ENCODE measurements at places on chromosomes 6 and 20.
A peak's percentile ranks its signal among the peaks of the same experiment; 100 is the strongest.

GRCh38 chr6:23940466-23940865 is 185.5 kb upstream of the NRSN1 start:
- DNase-seq, result no peak

DNA sequence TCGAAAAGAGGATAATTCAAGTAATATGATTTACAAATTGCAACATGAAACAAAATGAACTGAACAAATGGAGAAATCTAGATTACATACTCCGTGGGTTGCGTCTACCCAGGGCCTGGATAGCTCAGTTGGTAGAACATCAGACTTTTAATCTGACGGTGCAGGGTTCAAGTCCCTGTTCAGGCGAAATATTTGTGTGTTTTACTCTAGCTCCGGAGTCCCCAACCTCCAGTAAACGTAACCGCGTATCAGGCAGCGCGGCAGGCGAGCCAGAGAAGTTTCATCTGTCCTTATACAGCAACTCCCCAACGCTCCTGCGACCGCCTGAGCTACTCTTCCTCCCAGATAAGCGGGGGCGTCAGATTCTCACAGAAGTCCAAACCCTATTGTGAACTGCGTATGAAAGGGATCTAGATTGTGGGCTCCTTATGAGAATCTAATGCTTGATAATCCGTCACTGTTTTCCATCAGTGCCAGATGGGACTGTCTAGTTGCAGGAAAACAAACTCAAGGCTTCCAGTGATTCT is 176.1 kb downstream of the TRIM27 start:
- DNase-seq, result no peak

GRCh38 chr6:12324748-12325147 is 34.6 kb downstream of the EDN1 start:
- DNase-seq, result no peak

- DNase-seq, result no peak
Observed at GRCh38 chr6:167211295-167211648, 53.5 kb upstream of the GPR31 start.

- DNase-seq, result no peak
Observed at GRCh38 chr6:112307707-112308106, 39.4 kb upstream of the RFPL4B start.

- DNase-seq, result no peak
Observed at GRCh38 chr6:149049230-149049629, 268.3 kb upstream of the TAB2 start.

DNA sequence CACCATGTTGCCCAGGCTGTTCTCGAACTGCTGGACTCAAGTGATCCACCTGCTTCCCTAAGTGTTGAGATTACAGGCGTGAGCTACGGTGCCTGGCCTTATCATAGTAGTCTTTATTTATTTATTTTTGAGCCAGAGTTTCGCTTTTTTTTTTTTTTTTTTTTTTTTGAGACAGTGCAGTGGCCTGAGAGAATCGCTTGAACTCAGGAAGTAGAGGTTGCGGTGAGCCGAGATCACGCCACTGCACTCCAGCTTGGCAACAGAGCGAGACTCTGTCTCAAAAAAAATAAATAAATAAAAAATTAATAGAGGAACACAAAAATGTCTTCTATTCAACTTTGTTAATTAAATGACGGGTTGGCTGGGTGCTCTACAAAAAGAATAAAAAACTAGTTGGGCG is 12.9 kb downstream of the MAPRE1 start:
- no peak for DNase-seq

- DNase-seq, result no peak
Observed at GRCh38 chr20:9458138-9458796, 56.1 kb upstream of the LAMP5 start.

- DNase-seq, result peak; percentile 36
Observed at GRCh38 chr20:56414842-56415765, 3.0 kb downstream of the CASS4 start.

DNA sequence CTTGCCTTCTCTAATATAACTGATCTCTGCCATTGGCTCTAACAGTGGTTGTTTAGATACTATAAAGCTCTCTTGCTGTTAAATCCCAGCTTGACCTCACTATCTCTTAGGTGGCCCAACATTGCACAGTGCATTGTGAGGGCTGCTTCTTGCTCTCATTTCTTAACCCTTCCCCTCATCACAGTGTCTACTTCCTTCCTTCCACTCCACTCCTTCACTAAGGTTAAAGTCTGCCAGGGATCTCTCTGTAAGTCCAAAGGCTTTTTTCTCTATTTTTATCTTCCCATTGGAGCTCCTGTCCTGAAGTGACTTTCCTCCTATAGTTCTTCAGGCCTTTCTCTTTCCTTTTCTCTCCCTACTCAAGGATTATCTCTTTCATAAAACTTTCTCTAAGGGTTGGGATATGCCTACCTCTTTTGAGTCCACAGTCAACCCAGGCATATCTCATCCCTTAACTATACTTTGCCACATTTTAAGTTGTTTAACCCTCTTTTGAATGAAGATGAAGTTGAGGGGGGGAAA is 4.0 kb upstream of the TBC1D22B start:
- no peak for DNase-seq

DNA sequence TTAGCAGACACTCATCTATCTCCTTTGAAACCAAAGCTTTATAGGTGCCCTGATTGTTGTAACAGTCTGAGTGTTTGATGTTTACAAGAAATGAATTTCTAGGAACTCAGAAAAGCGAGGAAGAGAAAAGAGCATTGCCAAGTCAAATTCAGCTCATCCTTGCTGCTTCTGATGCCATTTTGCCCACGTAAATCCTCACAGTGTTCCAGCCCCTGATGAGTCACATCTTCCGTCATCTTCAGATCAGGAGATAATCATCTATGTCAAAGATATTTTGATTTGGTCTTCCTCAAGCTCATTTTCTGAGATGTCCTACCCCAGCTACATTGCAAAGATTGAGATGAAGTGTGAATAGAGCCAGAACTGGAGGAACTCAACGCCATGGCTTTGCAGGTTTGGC is 426.2 kb downstream of the BMP2 start:
- no peak for DNase-seq

DNA sequence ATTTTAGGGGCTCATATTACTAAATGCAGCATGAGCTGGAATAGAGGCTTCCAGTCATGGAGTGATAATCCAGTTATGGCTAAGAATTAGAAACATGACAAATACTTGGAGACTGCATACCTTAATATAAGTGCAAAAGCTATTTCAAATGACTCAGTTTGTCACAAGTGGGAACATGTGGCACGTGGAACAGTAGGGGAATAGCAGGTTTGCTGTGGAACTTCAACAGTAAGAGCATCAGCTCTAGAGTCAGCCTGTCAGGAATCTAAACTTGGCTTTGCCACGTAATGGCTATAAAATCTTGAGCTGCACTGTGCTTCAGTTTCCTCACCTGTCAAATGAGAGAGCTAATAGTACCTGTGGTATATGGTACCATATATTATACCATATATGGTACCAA is 62.1 kb downstream of the HTR1B start:
- no peak for DNase-seq

DNA sequence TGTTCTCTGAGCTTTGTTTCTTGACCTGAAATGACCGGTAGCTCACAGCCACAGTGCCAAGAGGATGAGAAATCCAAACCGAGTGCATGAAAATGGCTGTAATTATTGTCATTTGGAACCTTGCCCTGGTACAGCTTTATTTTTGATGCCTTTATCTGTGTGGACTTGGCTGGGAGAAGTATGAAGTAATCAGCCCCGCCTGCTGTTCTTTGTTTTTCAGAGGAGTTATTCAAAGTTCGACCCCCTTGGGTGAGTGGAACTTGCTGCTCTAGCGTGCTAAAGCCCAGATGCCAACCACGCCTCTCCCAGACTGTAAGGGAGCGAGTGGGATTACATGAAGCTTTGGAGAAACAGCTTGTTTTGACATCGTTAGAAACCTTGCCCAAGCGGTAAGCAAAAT is 48.3 kb downstream of the ECT2L start:
- DNase-seq, result no peak

- DNase-seq, result no peak
Observed at GRCh38 chr6:101462576-101462975, 69.1 kb downstream of the GRIK2 start.

- DNase-seq, result no peak
Observed at GRCh38 chr20:58876437-58876836, 23.9 kb downstream of the GNAS start.

DNA sequence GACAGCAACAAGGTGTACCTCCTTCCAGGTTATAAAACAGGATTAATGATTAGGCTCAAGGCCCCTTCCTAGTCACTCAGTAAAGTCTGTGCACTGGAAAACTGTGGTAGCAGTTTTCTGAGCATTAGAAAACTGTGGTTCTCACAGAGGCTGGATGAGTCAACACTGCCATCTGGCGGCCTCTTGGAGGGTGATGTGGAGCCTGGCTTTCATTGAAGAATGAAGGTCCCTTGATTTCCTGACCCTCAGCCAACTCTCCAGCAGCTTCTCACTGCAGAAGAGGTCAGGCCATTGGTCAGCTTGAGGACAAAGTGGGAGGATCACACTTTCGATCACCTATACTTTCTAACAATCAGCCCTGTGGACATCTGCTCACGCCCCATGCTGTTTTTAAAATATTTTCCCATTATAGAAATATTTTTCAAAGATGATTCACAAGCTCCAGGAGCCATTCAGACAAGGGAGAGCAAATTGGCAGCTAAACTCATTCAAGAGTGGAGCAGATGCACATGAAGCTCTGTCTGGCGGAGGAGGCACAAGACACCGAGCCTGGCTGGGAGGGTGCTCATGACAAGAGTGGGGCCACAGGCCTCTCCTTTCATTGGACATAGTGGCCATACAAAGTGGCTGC is 23.2 kb downstream of the PSMB1 start:
- peak; percentile 24 for DNase-seq

DNA sequence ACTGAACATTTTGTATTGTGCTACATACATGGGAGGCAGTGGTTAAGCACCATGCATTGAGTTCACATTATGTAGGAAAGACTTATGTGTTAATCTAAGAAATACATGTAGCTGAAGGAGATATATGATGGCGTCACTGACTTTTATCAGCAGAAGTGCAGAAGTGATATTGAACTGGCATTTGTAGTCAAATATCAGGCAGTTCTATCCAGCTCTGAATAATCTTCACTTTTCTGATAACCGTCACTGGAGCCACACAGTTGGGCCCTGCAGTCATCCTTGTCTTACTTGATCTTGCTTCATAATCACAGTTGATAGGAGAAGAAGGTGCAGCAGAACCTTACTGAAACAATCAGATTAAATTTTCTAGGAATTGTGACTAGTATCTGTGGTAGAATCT is 26.4 kb downstream of the CRISP1 start:
- DNase-seq, result no peak

- no peak for DNase-seq
Observed at GRCh38 chr20:19508449-19508848, 249.6 kb upstream of the RIN2 start.

GRCh38 chr20:7410150-7410549 is 530.1 kb downstream of the HAO1 start:
- no peak for DNase-seq

- no peak for DNase-seq
Observed at GRCh38 chr20:57656252-57656820, 36.1 kb upstream of the ZBP1 start.

- DNase-seq, result no peak
Observed at GRCh38 chr20:11045412-11046175, 371.8 kb upstream of the JAG1 start.
